ENCODE measurements at places on chromosomes 12 and 14.

GRCh38 chr12:31914927-31915326 lies 44.3 kb upstream of the RESF1 start:
- no peak for DNase-seq

- DNase-seq: no peak
These were observed 19.1 kb downstream of the SLC2A3 start for GRCh38 chr12:7916936-7917335.

DNA sequence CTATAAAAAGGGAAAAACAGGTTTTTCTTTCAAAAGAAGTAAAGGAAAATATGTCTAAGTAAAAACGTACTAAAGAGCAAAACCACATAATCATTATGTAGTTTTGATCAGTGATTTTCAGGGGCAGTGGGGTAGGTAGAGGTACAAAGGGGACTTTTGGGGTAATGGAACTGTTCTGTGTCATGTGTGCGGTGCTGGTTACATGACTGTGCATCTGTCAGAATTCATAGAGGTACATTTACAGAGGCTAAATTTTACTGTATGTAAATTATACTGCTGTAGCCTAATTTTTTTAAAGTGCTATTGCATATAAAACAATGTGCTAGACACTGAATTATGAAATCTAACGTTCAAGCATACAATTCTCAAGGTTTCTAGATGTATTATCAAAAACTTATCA lies 2.0 kb downstream of the ESR2 start:
- no peak for DNase-seq

- DNase-seq: no peak
These were observed 5.3 kb downstream of the GABARAPL1 start for GRCh38 chr12:10218021-10218420.

GRCh38 chr12:110546339-110546738 lies 36.8 kb downstream of the PPTC7 start:
- peak; percentile 96 for DNase-seq
